ENCODE measurements at places on chromosomes 5 and 9. TPM values are rescaled to one million over a fixed set of nuclear protein-coding genes. Genes with fewer than 3 reads are reported as not detected.

DNA sequence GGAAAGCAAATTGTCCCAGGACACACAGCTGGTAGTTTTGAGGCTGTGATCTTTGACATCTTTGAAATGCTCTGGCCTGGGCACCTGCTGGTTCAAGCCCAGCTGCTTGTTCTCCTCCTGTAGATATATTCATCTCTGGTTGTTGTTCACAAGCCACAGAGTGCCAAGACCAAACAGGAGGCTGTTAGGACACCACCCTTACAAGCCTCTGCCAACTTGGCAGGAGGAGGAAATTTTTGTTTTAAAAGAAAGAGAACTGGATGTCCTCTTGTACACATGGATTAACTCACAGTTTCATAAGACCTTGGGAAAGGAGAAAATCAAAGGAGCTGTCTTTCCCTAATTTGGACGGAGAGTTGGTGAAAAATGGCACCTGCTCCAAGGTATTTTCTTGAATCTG is 8.5 kb upstream of the ZFP62 start:
- no peaks in the 10 kb centered on the region for H3K36me3 ChIP-seq
- H3K4me3 ChIP-seq = no peak overlapping the region
- no peak overlapping the region for H3K27ac ChIP-seq
- peaks cover 12% of the 10 kb centered on the region for H3K4me1 ChIP-seq
- H3K27me3 ChIP-seq = peaks cover 2% of the 10 kb centered on the region
- DNase-seq = no peak

Gene PCDHGB1
- not detected for total RNA-seq

DNA sequence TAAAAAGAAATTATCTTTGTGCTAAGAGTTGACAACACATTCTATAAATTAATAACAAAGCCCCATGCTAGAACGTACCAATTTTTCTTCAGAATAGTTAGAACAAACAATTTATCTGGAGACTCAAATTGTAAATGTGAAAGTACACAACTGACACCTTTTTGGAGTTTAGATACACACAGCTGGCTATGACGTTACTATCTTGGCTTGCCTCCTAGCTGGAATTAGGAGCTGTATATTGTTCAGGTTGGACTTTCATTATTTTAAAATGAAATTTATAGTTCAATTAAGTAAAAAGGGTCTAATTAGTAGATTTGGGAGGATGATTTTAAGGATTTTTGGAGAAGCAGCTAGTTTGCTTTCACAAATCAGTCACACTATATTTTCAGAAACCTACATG is 393.9 kb upstream of the RIOK2 start:
- H3K27me3 ChIP-seq = no peaks in the 10 kb centered on the region
- H3K4me3 ChIP-seq = no peak overlapping the region
- no peaks in the 10 kb centered on the region for H3K36me3 ChIP-seq
- DNase-seq = no peak
- H3K27ac ChIP-seq = no peak overlapping the region

- peaks cover 12% of the 10 kb centered on the region for H3K27me3 ChIP-seq
- H3K36me3 ChIP-seq = no peaks in the 10 kb centered on the region
- H3K4me1 ChIP-seq = no peaks in the 10 kb centered on the region
- no peak overlapping the region for H3K27ac ChIP-seq
- no peak overlapping the region for H3K4me3 ChIP-seq
Measured at GRCh38 chr5:38879078-38879460, 33.3 kb downstream of the OSMR start.

DNA sequence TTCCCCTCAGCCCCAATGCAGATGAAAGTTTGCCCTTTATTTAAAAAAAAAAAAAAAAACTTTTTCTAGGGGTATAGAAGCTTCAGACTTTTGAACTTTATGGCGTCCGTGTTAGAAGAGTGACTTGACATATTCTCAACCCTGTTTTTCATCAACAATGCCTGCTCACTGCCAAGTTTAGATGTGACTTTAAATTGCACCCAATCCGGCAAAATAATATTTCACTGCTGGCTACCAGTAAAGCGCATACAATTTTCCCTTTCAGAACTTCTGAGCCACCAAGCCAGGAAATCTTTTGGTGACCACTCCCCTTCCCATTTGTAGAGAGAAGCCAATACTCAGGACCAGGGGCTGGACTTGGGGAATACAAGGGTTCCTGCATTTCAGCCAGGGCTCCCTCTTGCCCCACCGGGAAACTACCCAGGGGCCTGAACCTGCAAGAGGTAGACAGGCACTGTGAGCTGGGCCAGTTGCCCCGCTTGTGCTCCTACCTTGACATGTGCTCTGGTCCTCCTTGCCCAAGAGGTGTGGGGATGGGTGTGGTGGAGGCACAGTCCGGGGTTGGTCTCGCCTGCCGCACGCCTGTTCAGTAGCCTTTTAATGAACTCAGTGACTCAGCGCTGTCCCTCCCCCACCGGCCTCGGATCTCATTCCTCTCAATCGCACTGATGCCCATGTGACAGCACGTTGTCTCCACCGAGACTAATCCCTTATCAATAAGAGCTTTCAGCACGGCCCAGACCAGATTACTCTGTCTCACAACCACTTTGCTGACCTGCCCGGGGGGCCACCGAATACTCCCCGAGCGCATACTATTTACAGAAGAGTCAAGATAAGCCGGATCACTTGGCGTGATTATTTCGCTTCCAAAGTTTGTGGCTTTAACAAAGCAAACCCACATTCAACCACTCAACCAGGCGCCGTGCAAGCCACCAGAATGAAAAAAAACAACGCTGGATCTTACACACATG is 226.4 kb downstream of the DCP2 start:
- H3K36me3 ChIP-seq = no peaks in the 10 kb centered on the region
- H3K4me1 ChIP-seq = no peaks in the 10 kb centered on the region
- H3K27ac ChIP-seq = no peak overlapping the region

Gene LPAR1
- total RNA-seq = not detected

Gene ANKRD55
- 7.0 TPM for total RNA-seq

DNA sequence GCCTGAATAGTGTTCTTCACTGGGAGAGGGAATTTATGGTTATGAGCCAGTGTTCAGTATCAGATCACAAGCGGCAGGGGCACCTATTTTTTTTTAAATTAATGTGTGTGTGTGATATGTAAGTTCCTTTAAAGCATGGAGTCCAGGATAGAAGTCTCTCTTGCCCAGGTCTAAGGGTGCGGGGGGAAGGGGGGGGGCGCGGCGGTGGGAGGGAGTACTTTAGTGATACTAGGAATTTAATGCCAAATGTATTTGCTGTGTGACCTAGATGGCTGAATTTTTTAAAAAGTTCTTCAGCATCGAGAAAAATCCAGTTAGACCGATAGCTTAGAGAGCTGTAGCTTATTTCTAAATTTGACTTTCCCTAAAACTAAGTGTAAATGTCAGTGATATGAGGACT is 1.5 kb upstream of the FCHO2 start:
- DNase-seq = no peak
- H3K27me3 ChIP-seq = peaks cover 36% of the 10 kb centered on the region
- no peaks in the 10 kb centered on the region for H3K36me3 ChIP-seq
- no peak overlapping the region for H3K4me3 ChIP-seq

DNA sequence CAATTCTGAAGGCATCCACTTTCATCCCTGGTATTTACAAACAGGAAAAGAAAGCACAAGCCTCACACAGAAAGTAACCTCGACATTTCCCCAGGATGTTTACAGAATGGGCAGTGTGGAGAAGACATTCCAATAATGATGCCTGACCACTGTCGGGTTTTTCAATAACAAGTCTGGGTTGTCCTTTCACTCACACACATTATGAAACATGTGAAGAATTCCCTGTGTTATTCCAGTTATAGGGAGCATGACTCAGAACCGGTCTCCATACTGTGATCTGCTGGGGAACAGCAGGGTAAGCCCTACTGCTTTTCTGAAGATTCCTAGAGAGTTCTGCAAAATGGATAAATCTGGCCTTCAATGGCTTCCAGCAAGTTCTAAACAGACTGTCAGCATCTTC is 155.3 kb downstream of the ADAMTS12 start:
- H3K4me1 ChIP-seq = no peaks in the 10 kb centered on the region
- no peaks in the 10 kb centered on the region for H3K27me3 ChIP-seq
- no peak for DNase-seq
- no peaks in the 10 kb centered on the region for H3K36me3 ChIP-seq
- no peak overlapping the region for H3K4me3 ChIP-seq
- no peak overlapping the region for H3K27ac ChIP-seq

- no peaks in the 10 kb centered on the region for H3K27me3 ChIP-seq
- no peak overlapping the region for H3K4me3 ChIP-seq
- DNase-seq = peak; percentile 11
- no peaks in the 10 kb centered on the region for H3K4me1 ChIP-seq
Measured at GRCh38 chr9:98775831-98776441, 20.4 kb downstream of the ANKS6 start.

GRCh38 chr9:102434545-102434944 is 560.6 kb upstream of the CYLC2 start:
- no peaks in the 10 kb centered on the region for H3K4me1 ChIP-seq
- H3K36me3 ChIP-seq = no peaks in the 10 kb centered on the region
- no peak for DNase-seq
- no peak overlapping the region for H3K27ac ChIP-seq
- no peak overlapping the region for H3K4me3 ChIP-seq
- no peaks in the 10 kb centered on the region for H3K27me3 ChIP-seq

Gene SPINK7
- total RNA-seq = not detected

Gene SEMA6A
- not detected for total RNA-seq

GRCh38 chr5:112417931-112418658 is 982 bp downstream of the EPB41L4A start:
- DNase-seq = no peak
- no peaks in the 10 kb centered on the region for H3K36me3 ChIP-seq
- H3K27me3 ChIP-seq = peaks cover 33% of the 10 kb centered on the region
- H3K27ac ChIP-seq = no peak overlapping the region
- peaks cover 23% of the 10 kb centered on the region for H3K4me1 ChIP-seq

Gene TMC1
- not detected for total RNA-seq

GRCh38 chr9:79581794-79582193 is 10.0 kb downstream of the TLE4 start:
- H3K27ac ChIP-seq = peak overlapping the region; percentile 42
- no peak for DNase-seq
- peaks cover 44% of the 10 kb centered on the region for H3K4me1 ChIP-seq
- H3K4me3 ChIP-seq = peak overlapping the region; percentile 58
- peaks cover 5% of the 10 kb centered on the region for H3K36me3 ChIP-seq
- no peaks in the 10 kb centered on the region for H3K27me3 ChIP-seq

- H3K4me3 ChIP-seq = no peak overlapping the region
- H3K27me3 ChIP-seq = no peaks in the 10 kb centered on the region
- no peaks in the 10 kb centered on the region for H3K36me3 ChIP-seq
- DNase-seq = no peak
- H3K4me1 ChIP-seq = no peaks in the 10 kb centered on the region
Measured at GRCh38 chr5:106637275-106637674, 1033.5 kb downstream of the EFNA5 start.

DNA sequence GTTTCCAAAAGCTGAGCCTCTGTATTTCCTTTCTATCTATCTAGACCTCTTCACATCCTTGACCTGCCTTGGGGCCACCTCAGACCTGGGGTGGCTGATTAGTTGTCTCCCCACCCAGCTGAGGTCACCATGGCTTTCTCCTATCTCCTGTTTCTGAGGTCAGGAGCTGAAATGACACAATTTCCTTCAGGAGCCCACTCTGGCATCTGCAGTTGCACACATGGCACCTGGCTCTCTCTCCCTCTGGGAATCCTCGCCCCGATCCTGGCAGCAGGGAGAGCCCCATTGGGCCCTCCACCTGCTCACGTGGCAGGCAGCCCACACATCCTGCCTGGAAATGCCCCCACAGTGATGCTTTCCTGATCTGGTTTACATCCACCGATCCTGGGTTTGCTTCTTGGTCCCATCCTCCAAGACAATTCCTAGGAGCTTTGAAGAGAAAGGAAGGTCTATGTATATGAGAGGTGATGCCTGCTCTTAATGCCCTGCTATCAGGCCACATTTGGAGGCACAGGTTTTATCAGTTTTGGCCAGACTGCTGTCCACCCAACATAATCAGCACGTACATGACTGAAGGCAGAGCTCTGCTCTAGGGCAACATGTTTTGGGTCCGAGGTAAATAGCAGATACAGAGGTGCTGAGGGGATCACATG is 53.7 kb downstream of the MARCHF3 start:
- H3K4me1 ChIP-seq = peaks cover 19% of the 10 kb centered on the region
- H3K4me3 ChIP-seq = no peak overlapping the region
- H3K36me3 ChIP-seq = no peaks in the 10 kb centered on the region
- H3K27me3 ChIP-seq = no peaks in the 10 kb centered on the region

Gene GEMIN5
- total RNA-seq = 8.0 TPM

Gene SELENOP
- 0.62 TPM for total RNA-seq

DNA sequence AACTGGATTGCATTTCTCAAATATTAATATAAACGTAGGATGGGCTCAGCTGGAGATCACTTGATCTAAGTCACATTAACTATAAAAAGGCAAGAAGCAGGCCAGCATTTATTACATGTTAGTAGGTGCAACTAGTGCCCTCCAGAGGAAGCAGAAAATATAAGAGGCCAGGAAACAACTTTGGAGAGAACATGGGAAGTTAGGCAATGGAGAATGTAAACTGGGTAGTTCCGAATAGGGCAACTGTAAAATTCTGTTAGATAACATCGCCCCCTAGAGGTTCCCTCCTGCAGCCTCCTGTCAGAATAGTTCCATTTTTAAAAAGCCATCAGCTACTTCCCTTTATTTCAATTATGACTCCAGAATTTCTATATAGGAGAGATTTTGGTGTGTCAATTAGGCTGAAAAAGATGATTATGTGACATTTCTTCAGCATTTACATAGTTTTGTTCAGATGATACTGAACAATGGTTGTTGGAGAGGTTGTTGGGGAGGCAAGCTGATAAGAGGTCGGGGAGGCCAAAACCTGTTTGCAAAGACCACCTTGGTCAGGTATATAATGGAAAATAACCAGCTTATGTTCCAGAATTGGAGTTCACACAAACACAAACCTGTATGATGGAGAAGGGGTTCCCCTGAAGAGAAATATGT is 22.4 kb downstream of the CCL28 start:
- no peak overlapping the region for H3K4me3 ChIP-seq
- no peaks in the 10 kb centered on the region for H3K27me3 ChIP-seq
- H3K4me1 ChIP-seq = peaks cover 8% of the 10 kb centered on the region
- no peak overlapping the region for H3K27ac ChIP-seq
- H3K36me3 ChIP-seq = peaks cover 25% of the 10 kb centered on the region
- DNase-seq = peak; percentile 17

GRCh38 chr5:126849101-126849678 is 72.3 kb downstream of the LMNB1 start:
- peaks cover 50% of the 10 kb centered on the region for H3K4me1 ChIP-seq
- H3K27ac ChIP-seq = no peak overlapping the region
- no peaks in the 10 kb centered on the region for H3K36me3 ChIP-seq
- DNase-seq = no peak
- H3K27me3 ChIP-seq = no peaks in the 10 kb centered on the region

Gene STPG3
- total RNA-seq = not detected

- H3K27ac ChIP-seq = no peak overlapping the region
- no peak overlapping the region for H3K4me3 ChIP-seq
Measured at GRCh38 chr9:71446473-71447411, 321.6 kb downstream of the CEMIP2 start.

Gene TMEM174
- total RNA-seq = not detected

Gene PCDHA11
- total RNA-seq = not detected

Measured in CD4-positive, CD25-positive, alpha-beta regulatory T cell (primary cell).